ENCODE measurements at places on chromosomes 16 and 17. TPM values are rescaled to one million over a fixed set of nuclear protein-coding genes. Genes with fewer than 3 reads are reported as not detected.

The FA2H gene
- total RNA-seq = 1.1 TPM

The TMEM204 gene
- total RNA-seq = not detected

The PERCC1 gene
- total RNA-seq = not detected

GRCh38 chr16:30382111-30382881 is at the start of gene SEPTIN1:
TSS of gene SEPTIN1 (minus strand) at chr16:30382561. CDS start at chr16:30382542, 19 bp downstream.
- DNase-seq = no peak

DNA sequence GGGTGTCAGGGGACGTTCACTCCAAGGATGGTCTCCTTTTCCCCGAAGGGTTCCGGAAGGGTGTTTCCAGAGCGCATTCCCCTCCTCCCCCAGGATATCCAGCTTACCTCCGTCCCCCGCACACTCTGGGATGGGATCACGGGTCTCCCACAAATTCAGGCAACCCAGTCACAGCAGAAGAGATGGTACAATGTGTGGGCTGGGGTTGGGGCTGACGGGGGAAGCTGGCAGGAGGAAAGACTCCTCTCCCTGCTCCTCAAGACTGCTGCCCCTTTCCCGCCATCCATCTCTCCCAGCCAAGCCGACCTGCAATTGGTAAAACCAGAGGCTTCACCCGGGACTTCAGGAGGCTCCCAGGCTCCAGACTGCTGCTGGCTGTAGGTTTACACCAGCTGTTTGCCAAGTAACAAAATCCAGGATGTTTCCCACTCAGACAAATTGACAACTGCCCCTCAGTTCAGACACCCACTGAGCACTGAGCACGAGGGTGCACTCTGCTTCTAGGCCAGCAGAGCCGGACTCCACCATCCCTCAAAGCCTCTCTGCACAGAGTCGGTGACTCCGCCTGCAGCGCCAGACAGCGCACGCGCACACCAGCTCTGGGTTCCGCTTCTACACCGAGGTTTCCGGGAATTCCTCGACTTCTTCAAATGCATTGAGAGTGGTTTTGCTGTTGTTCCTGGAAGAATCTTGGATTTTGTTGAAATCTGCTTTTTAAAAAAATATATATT is 37.7 kb downstream of the ASPA start:
- peak; percentile 47 for DNase-seq

GRCh38 chr17:76004750-76005262 is 4.2 kb downstream of the CDK3 start:
- no peak for DNase-seq

GRCh38 chr17:8458128-8458527 is 22.4 kb downstream of the NDEL1 start:
- DNase-seq = no peak

Measured in H7 (cell line).